ENCODE measurements at places on chromosomes 7 and 10.
A peak's percentile ranks its signal among the peaks of the same experiment; 100 is the strongest.

DNA sequence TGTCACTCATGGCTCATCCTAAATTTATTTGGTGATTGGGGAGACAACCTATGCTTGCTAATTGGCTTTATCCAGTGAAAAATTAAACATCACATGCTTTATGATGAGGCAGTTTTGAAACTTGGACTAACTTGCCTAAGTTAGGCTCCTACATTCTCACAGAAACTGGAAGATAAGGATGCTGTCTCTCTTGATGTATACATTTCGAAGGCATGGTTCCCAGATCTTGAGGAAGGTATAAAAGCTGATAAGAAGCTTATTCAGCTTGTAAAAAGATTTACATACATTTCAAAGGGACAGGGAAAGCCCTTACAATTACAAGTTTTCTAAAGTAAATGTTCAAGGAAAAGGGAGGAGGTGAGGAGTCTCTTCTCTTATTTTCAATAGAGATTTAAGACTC lies 561.7 kb downstream of the IPMK start:
- no peak for DNase-seq

- peak; percentile 51 for DNase-seq
Measured at GRCh38 chr10:135132-135600, at the start of gene ZMYND11. ZMYND11 (plus strand) TSS chr10:135455; CDS start chr10:180013, 44,558 bp downstream.

- no peak for DNase-seq
Measured at GRCh38 chr10:101901340-101901739, 57.7 kb upstream of the KCNIP2 start.

- DNase-seq: no peak
Measured at GRCh38 chr10:59748834-59749233, 4.4 kb downstream of the MRLN start.

GRCh38 chr10:127498087-127498486 lies 51.0 kb upstream of the NPS start:
- DNase-seq: no peak

GRCh38 chr10:3778692-3779157 lies 6.3 kb downstream of the KLF6 start:
- DNase-seq: no peak

GRCh38 chr10:12459340-12459739 lies 110.0 kb downstream of the CAMK1D start:
- DNase-seq: no peak

DNA sequence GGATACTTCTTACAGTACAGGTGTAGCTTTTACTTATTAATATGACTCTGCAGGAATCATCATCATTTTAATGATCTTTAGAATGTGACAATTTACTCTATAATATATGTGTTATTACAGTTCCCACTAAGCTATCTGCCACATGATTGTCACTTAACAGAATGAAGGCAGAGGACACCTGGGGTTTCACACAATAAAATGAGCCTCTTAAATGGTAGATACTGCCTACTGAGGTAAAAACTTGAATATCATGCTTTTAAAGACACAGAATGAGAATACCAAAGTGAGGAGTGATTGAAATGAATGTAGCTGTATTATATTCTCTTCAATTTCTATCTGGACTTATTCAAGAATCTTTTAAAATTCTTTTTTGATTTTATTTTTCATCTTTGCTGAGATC lies 1255.3 kb upstream of the LRRN3 start:
- DNase-seq: no peak

DNA sequence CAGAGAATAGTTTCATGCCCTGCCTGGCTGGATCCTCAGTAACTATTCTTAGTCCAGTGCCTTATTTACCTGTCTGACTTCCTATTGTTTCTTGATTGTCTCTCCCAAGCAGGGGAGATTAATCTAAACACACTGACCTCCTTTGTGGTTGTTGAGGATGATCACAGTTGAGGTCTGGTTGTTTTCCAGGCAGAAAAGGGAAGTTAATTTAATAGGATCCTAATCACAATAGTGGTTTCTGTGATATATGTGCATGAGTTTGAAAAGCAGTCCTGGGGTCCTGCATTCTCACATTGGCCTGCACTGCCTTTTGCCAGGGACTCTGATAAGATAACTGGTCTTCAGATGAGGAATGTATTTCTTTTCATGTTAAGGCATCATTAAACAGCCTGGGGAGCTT lies 130.1 kb downstream of the SND1 start:
- DNase-seq: peak; percentile 56

DNA sequence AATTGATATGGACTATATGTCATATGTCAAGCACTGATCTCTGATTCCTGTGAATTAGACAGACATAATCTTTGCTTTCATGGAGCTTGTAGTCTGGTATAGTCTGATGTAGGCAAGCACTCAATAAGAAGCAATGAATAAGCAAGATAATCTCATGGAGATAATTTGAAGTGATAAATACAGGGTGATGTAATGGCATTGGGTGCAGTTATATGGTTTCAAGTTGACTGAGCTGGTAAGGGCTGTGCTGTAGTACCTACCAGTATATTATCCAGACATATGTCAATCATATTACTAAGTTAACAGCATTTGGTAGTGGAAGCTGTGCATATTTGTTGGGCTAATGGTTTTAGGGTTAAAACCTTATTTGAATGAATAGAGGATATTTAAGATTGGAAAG lies 117.5 kb upstream of the PRPS1L1 start:
- DNase-seq: no peak

DNA sequence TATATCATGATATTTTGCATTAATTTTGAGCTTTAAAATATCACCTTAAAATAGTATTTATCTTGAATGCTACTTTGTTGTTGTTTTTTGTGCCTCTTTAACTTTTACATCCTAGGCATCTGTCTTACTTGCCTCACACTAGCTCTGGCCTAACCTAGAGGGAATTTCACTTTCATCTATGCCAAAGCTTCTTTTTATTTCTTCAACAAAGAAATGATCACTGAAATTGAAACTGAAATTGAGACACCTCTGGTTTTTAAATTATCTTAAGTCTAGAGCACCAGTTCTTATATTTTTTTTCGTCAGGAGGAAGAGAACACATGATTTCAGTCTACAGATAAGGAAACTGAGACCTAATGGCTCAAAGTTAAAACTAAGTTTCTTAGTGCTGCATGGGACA lies 3.5 kb upstream of the SCIN start:
- DNase-seq: no peak

DNA sequence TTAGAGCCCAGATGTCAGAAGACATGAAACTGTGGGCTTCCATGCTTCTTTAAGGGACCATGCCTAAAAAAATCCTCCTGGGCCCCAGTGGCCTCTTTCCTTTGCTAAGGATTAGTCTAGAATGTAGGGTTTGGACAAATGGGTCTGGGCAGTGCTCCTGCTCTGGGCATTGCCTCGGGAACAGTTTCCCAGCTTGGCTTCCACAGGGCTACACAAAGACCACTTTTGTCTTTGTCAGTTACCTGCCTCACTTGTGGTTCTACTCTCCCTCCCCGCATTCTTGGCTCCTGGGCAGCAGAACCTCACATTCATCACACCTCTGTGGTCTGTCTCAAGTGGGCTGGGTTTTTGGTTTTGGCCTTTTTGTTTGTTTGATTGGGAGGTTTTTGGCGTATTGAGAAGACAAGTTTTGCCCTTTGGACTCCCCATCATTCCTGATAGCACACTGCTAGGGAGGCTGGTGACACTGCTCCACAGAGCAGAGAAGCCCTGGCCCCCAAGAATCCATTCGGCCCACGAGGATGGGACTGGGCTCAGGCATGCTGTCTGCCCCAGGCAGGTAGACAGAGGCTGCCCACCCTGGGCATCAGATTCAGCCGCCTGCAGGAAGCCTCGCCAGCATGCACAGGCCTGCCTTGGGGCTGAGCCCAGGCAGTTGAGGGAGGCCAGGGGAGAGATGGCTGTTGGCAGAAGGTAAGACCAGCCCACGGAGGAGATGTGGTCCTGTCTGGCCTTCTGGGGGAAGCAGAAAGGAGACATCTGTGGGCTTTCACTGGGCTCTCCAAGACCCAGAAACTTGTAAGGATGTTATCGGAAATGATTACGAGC lies 343.7 kb downstream of the WDR11 start:
- no peak for DNase-seq

DNA sequence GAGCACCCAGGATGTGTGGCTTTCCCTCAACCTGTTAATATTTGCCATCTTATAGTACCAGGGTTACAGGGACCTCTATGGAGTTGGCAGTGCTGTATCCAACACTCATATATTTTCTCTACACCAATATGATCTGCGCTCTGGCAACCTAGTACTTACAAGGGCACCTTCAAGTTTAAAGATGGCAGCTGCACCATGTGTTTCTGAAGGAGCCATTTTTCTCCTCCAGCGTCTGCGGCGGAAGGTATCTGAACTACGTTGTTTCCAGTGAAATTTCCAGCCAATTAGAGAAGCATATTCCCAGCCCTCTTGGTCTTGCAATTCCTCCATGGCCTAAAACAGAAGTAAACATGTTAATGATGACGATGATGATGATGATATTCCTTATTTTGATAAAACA lies 125.6 kb downstream of the MYOF start:
- no peak for DNase-seq

DNA sequence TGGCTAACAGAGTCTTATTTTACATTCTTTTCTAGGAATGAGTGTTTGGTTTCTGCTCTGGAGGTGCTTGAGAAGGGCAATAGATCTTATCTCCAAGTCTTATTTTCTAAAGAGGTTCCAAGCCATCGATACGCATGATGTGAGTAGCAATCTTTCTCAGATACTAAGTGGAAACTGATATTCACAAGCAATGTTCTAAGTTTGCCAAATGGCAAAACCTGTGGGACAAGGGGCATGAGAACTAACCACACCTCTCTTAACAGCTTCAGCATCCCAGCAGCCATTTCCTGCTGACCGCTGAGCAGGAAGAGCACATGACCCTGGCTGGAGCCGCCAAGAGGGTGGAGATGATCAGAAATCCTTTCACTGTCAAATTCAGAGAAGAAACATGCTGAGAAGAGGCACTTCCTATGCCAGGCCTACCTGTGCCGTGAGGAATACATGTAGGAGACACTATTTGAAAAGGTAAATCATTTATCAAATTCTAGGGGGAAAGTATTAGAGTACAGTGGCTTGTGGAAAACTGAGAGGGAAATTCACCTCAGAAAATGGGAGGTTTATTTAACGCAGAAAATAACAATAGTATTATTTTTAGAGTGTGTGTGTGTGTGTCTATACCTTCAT lies 35.2 kb downstream of the CCDC71L start:
- DNase-seq: no peak

DNA sequence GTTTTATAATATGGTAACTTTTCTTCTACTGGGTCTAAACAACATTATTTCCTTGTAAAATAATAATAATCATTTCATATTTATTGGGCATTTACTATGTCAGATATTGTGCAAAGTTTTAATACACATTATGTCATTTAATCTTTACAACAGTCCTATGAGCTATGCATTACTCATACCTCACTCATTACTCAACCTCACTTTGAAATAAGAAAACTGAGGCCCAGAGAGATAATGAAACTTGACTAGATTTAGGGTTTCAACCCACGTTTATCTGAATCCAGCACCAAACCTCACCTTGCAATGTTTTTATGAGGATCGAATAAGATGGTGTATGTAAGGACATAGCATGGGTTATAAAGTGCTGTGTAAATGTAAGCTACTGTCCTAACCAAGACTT lies 153.2 kb upstream of the SLC13A1 start:
- no peak for DNase-seq

- DNase-seq: no peak
Measured at GRCh38 chr7:2968616-2969397, 74.9 kb downstream of the CARD11 start.

- no peak for DNase-seq
Measured at GRCh38 chr7:79820387-79820786, 314.2 kb upstream of the GNAI1 start.

GRCh38 chr10:22699976-22700375 lies 14.4 kb downstream of the PIP4K2A start:
- DNase-seq: no peak

DNA sequence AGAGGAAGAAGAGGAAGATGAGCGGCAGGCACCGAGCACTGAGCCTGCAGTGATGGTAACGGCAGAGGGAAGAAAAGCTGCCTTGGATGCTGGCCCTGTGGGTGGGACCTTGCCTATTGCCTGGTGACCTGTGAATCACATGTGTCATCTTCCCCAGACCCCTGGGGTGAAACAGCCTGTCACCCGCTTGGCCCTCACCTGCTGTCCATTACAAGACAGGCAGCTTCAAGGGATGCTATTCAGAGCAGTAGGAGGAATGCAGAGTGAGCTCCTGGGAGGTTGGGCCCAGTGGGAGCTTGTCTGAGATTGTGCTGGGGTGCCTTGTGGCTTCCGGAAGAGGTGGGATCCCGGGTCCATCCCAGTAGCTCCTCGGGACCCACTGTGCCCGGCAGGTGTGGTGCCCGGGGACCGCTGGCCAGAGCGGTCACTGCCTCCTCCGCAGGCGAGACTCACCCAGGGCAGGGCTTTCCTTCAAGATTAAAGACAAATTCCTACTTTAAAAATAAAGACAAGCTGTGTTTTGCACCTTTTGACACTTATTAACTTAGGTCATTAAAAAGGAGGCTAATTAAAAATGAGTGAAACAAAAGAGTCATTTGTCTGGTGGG lies 440.2 kb upstream of the MKI67 start:
- no peak for DNase-seq

GRCh38 chr10:91672021-91672608 lies 39.2 kb upstream of the PPP1R3C start:
- DNase-seq: peak; percentile 26

GRCh38 chr10:111123883-111124282 lies 47.1 kb downstream of the ADRA2A start:
- no peak for DNase-seq

- no peak for DNase-seq
Measured at GRCh38 chr7:2108501-2109250, 124.1 kb downstream of the MAD1L1 start.

GRCh38 chr7:120054376-120055100 lies 218.4 kb upstream of the KCND2 start:
- peak; percentile 3 for DNase-seq

DNA sequence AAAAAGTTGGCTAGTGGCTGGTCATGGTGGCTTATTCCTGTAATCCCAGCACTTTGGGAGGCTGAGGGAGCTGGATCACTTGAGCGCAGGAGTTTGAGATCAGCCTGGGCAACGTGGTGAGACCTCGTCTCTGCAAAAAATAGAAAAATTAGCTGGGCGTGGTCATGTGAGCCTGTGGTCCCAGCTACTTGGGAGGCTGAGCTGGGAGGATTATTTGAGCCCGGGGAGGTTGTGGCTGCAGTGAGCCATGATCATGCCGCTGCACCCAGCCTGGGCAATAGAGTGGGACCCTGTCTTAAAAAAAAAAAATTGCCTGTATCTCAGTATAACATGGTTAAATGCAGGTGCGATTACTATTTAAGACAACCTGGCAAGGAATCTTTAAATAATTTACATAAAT lies 61.0 kb downstream of the ADD3 start:
- no peak for DNase-seq
